ENCODE measurements at places on chromosomes 4 and X.

GRCh38 chr4:22202975-22203710, 254.6 kb upstream of the KCNIP4 start:
- DNase-seq = no peak

DNA sequence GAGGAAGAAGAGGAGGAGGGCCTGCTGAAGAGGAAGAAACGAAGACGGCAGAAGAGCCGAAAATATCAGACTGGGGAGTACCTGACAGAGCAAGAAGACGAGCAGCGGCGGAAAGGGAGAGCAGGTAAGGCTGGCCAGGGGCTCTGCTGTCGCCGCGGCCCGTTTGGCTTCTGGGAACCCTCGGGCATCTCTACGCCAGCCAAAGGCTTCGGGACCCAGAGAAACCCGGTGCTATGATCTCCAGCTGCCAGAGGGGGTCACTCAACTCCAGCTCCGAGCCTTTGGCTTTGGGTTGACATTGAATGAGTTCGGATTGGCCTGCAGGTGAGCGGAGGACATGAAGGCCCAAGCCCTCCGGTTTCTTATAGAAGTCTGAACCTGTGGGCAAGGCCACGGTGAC, 42.8 kb downstream of the BCORL1 start:
- DNase-seq = no peak

DNA sequence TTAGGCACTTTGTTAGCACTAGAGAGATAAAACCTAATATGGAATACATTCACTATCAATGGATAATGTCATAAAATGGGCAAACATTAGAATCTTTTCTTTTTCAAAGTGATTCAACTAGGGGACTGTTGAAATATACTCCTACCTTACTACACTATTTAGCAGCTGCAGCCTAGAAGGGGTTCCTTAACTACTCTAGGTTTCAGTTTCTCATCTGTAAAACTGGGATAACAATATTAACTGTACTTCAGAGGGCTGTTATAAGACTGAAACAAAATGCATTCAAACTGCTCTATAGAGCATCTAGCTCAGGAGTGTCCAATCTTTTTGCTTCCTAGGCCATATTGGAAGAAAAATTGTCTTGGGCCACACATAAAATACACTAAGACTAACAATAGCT, 147.4 kb downstream of the CDS1 start:
- no peak for DNase-seq

DNA sequence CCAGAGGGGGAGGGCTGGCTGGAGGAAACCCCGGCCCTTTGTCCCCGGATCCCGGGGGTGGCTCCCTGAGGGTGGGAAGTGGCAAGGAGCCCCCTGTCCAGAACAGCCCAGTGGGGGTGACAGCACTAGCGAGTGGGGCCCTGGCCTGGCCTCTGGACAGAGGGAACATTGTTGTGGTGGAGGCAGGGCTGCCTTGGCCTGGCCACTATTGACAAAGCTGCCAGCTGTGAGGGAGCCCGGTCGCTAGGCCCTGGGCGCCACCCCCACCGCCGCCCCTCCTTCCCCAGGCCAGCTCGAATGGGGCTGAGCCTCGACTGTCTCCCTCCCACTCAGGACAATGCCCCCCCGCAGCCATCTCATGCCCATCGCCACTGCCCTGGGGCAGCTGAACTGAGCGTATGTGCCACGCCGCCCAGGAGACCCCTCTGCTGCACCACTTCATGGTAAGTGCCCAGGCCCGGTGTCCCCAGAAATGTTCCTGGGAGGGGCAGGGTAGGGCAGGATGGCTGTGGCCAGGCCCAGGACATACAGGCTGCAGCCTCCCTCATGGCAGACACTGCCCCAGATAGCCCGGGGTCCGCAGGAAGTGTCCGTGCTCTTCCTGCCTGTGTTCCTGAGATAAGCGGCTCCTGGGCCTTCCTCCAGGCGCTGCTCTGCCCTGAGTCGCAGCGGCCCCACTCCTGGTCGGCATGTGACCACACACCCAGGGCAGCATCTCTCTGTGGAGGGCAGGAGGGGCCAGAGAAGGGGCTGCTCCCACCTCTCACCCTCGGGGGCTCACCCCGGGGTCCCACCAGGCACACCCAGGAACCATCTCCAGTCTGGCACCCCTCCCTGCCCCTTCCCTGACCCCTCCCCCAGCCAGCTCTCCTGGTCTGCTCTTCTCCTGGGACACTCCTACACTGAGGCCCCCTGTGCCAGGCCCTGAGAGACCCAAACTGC, 1.4 kb downstream of the PLXNB3 start:
- DNase-seq = no peak

DNA sequence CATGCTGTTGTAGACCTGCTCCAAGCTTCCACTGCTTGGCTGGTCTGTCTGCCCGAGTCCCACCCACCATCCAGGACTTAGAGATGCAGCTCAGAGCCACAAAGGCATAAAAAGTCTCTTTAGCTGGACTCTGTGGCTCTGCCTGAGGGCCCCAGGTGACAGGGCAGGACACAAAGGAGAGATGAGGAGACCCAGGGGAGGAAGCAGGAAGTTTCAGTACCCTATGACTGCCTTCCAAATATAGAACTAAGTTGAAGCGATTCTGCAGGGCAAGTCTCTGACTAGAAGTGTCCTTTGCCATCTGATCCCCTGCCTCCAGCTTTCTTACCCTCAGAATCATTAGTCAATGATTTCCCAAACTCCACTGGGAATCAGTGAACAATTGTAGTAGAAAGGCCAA, 11.2 kb upstream of the CXCR3 start:
- no peak for DNase-seq

DNA sequence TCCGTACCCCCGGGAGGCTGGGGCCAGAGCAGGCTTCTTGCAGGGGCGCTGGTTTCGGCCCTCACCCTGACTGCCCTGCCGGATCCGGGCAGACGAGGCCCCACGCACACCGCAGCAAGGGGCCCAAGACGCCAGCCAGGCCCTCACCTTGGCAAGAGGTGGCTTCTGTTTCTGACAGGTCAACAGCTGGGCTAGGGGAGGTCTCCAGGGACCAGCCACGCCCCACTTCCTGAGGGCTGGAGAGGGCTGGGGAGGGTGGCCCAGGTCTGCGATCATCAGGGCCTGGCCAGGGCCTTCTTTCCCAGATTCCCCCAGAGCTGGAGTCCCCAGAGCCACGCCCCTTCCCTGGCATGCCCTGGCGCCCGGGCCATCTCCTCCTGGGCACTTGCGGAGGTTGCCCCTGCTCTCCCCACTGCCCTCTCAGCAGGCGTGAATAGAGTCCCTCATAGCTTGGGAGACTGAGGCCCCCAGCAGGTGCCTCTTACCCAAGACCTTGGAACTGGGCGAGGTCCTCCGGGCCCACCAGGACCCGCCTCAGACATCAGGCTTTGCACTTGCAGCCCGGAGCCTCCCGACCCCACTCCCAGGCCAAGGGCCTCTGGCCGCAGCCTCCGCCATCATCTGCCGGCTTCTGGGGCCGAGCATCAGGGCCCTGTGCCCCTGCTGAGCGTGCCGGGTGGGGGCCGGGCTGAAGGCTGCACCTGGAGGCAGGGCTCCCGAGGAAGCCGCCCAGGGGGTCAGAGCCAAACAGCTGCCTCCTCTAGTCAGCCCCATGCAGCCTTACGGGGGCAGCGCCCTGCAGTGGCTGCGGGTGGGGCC, 6.3 kb upstream of the FGFR3 start:
- DNase-seq = no peak

- DNase-seq = no peak
Measured at GRCh38 chr4:90189178-90189577, 62.0 kb downstream of the CCSER1 start.

- DNase-seq = no peak
Measured at GRCh38 chrX:38138900-38139299, 81.8 kb downstream of the SRPX start.

GRCh38 chrX:30941898-30942297, 52.8 kb upstream of the TAB3 start:
- no peak for DNase-seq

- DNase-seq = no peak
Measured at GRCh38 chrX:13694359-13694758, 5.4 kb downstream of the RAB9A start.

- DNase-seq = no peak
Measured at GRCh38 chr4:20889901-20890300, 189.6 kb downstream of the PACRGL start.

DNA sequence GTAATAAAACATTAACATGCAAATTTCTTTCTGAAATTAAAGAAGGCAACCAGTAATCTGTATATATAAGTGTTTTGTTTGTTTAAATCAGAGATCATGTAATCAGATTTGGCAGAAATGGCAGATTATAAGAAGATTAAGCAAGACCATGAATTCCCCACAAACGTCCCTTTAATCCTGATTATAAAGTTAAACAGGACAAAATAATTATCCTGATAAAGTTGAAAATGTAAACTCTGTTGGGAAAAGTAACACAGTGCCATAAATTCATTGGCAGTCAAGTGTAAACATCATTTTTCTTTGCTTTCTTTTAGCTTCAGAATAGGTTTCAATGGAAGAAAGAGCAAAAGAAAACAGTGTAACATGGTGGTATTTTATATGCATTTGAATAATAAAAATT, 256.3 kb downstream of the KCNIP4 start:
- no peak for DNase-seq

- DNase-seq = no peak
Measured at GRCh38 chr4:151801547-151802516, 41.0 kb upstream of the GATB start.

DNA sequence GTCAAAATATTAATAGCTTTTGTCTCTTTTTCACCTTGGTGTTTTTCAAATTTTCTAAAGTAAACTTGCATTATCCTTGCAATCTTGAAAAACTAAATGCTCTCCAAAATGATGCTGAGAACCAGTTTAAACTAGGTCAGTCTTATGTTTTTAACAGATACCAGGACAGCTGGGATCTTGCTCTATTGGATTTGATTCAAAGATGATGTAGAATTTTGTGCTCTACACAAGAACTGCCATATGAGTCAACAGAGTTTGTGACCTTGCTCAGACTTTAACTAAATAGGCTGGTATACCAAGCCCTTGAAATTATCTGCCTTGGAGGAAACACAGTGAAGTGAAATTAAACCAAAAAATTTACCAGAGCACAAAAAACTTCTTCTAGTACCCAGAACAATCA, 991.1 kb downstream of the STPG2 start:
- DNase-seq = no peak

DNA sequence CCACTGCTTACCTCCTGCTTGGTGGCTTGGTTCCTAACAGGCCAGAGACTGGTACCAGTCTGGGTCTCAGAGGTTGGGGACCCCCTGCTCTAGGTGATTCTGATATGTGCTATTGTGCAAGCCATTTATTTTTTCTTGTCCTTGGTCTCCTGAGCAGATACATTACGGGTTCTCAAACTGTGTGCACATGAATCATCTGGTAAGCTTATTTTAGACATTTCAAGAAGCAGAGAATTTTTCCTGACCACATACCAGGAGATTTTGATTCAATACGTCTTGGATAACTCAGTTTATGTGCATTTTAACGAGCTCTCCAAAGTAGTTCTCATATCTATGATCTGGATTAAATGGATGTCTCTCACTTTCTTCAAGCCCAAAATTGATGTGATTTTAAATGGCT, 77.2 kb downstream of the FHIP1A start:
- no peak for DNase-seq

DNA sequence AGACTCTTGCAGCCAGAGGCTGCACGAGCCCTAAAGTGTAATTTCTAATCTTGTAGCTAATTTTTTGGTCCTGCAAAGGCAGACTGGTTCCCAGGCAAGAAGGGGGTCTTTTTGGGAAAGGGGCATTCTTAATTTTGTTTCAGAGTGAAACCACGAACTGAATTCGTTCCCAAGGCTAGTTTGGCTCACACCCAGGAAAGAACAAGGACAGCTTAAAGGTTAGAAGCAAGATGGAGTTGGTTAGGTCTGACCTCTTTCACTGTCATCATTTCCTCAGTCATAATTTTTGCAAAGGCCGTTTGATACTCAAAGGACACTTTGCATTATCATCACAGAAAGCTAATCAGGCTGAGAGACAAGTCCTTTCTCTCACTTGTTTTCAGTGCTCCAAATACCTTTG, 30.9 kb downstream of the XG start:
- no peak for DNase-seq

- DNase-seq = no peak
Measured at GRCh38 chr4:3403348-3403906, 38.3 kb upstream of the HGFAC start.

- no peak for DNase-seq
Measured at GRCh38 chrX:133645256-133645655, 230.0 kb upstream of the GPC4 start.

DNA sequence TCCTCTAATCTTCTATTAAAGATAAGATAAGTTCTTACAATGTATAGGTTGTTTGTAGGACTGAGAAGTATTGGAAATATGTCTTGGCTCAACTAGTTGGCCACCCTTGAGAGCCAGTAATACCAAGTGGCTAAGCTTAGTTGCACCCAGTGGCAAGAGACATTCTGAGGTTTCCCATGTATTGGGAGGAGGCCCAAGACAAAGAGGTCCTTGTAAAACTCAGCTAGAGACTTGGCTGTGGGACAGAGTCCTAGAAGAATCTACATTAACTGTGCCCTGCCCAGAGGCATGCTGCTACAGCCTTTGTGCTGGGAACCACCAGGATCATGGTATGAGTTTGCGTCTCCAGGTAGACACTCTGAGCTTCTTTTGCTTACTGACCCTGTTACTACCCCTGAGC, 41.9 kb upstream of the SLC4A4 start:
- DNase-seq = no peak

- no peak for DNase-seq
Measured at GRCh38 chr4:108766058-108766457, 3.2 kb upstream of the ETNPPL start.

DNA sequence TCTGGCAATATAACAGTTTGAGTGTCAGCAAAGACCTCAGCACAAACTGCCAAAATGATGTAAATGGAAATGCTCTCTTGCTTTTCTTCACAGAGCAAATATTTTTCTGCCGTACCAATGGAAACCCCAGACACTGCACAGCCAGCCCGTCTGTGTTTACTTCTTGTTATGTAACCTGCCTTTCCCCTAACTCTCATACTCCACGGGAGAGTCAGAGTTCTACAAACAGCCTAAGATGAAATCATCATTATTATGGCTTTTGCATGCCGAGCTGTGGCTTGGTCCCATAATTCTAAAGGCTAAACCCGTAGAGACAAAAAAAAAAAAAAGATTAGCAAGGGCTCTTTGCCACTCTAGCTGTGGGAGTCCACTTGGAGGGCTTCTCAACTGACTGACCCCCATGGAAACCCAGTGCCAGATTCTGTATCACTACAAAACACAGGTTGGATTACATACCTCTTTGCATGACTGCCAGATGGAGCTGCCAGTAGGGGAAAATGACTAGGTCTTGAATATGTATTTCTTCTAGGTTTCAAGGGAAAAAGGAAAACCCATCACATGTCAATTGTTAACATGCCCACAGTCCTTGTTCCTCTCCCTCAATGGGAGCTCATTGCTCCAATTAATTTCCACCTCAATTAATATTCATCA, 197.2 kb upstream of the CNKSR2 start:
- no peak for DNase-seq

DNA sequence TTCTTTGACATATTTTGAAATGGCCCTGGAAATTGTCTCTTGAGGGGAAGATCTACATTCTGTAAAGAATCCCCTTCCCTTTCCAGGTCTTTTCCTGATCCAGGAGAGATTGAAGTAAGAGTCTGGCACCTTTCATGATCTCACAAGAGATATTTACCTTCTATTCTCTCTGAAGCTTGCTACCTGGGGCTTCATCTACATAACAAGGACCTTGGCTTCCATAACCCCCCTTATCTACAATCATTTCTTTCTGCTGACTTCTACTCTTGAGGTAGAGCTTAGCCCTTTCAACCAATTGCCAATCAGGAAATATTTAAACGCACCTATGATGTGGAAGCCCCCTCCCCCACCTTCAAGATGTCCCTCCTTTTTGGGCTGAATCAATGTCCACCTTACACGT, 383.7 kb upstream of the MAGEB18 start:
- DNase-seq = no peak
